Activated CD4-positive, alpha-beta T cell treated with anti-CD3 and anti-CD28 coated beads, Interleukin-2, Interleukin-4, amounts not matched to agents 100 ng/mL and 50 ng/mL, durations not matched to agents 16 hours and 8 hours (primary cell): ENCODE measurements at places on chromosomes 7 and 10.

GRCh38 chr7:94426980-94427875 lies 32.5 kb downstream of the COL1A2 start:
- no peak for DNase-seq

DNA sequence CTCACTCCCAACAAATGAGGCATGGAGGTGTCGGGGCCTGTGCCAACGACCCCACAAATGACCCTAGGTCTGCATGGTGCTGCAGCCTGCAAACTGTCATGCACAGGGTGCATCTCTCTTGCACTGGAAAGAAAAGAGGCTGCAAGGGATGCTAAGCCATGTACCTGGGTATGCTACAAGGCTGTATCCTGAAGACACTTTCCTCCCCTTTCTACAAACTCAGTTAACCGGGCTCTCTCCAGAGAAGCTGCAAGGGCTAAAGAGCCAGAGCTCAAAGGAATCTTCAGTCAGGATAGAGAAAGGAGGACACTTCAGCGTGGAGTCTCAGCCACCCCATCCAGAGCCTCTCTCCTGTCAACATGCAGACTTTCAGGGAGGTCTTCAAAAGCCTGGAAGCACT lies 449.0 kb downstream of the GRID1 start:
- no peak for DNase-seq

GRCh38 chr10:104340111-104340526 lies 1.9 kb upstream of the ITPRIP start:
- DNase-seq: no peak

GRCh38 chr7:36117203-36117840 lies 35.7 kb upstream of the EEPD1 start:
- no peak for DNase-seq

DNA sequence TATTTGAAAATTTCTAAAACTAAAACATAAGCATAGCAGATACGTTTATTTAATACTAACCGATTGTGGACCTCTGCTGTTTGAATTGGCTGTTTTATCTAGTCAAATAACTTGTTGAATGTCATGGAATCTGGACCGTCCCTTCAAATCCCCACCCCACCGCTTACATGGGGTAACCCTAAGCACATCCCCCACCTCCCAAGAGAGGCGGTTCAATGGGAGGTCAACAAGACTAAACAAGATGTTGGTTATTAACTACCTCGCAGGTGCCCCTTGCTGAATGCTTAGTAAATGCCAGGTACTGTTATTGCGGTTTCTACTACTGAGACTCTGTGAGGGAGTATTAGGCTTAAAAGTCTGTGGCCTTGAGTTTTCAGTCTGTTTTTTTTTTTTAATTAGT lies 70.9 kb downstream of the DAGLB start:
- DNase-seq: no peak

GRCh38 chr10:98446661-98447221 lies at the start of gene HPS1:
Gene HPS1 (minus strand): TSS chr10:98446935. CDS start chr10:98443240, 3,695 bp downstream.
- peak; percentile 85 for DNase-seq

- no peak for DNase-seq
These were observed 65.7 kb upstream of the KMT2C start for GRCh38 chr7:152501506-152501905.

DNA sequence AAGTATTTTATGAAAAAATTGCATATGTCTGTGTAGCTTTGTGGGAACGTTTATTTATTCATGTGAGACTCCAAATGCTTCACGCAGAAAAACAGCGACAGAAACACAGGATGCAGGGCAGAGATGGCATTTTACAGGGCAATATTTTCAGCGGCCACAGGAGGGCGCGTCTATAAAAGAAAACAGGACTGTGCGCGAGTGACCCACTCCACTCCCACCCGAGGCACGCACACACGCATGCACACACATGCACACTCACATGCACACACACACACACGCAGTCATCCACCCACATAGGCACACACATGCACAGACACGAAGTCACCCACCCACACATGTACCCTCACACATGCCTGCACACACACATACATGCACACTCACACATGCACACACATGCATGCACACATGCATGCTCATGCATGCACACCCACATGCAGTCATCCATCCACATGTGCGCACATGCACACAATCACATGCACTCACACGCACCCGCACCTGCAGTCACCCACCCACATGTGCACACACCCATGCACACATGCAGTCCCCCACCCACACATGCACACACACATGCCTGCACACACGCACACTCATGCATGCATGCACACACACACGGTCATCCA lies 96.3 kb downstream of the DNAJB6 start:
- peak; percentile 58 for DNase-seq

DNA sequence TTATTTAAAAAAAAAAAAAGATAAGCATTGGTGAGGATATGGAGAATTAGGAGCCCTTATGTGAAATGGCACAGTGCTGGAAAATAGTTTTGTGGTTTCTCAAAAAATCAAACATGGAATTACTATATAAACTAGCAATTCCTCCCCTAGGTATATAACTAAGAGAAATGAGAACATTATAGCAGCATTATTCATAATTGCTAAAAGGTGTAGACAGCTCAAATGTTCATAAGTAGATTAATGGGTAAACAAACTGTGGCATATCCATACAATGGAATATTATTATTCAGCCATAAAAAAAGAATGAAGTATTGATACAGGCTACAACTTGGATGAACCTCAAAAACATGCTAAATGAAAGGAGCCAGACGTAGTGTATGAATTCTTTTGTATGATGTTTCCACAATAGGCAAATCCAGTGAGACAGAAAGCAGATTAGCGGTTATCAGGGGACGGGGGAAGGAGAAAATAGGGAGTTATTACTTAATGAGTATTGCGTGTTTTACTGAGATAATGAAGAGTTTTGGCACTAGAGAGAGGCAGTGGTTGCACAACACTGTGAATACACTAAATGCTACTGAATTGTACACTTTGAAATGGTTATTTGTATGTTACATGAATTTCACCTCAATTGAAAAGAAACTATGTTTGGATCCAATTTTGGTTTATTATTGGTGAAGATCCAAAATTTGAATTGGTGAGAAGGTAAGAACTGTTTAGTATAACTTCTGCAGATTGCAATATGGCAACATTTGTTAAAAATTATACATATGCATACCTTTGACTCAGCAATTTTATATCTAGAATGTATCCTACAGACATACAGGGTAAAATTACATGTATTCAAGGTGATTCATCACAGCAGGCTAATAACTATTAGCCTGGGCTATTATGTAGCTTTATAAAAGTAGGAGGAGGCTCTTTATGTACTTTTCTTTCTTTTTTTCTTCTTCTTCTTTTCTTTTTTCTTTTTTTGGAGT lies 69.7 kb downstream of the VCL start:
- no peak for DNase-seq

DNA sequence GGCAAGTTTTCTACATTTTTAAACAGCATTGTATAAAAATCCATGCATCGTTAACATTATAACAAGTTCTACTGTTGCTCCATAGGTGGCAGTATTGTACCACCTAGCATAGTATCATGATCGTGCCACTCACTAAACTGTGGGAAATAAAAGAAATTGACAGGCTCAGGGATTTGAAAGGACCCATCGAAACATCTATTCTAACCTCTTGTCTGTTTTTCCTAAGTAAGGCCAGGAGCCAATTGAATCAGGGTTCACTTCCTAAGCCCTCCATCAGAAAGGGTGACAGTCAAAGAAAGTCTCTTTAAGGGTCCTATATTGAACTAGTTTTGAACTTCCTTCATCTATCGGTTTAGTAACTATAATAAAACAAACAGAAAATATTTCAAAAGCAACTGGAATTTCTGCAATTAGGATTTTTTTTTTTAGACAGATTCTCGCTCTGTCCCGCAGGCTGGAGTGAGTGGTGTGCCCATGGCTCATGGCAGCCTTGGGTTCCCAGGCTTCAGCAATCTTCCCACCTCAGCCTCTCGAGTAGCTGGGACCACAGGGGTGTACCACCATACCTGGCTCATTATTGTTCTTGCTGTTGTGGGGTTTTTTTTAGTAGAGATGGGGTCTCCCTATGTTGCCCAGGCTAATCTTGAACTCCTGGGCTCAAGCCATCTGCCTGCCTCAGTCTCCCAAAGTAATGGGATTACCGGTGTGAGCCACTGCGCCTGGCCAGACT lies 9.4 kb downstream of the HACD1 start:
- DNase-seq: peak; percentile 66

- no peak for DNase-seq
These were observed 26.5 kb downstream of the PDE1C start for GRCh38 chr7:32043688-32044087.

- no peak for DNase-seq
These were observed 69.8 kb downstream of the ADD3 start for GRCh38 chr10:110077436-110078130.

GRCh38 chr7:93414574-93414973 lies 159.9 kb downstream of the CALCR start:
- no peak for DNase-seq

DNA sequence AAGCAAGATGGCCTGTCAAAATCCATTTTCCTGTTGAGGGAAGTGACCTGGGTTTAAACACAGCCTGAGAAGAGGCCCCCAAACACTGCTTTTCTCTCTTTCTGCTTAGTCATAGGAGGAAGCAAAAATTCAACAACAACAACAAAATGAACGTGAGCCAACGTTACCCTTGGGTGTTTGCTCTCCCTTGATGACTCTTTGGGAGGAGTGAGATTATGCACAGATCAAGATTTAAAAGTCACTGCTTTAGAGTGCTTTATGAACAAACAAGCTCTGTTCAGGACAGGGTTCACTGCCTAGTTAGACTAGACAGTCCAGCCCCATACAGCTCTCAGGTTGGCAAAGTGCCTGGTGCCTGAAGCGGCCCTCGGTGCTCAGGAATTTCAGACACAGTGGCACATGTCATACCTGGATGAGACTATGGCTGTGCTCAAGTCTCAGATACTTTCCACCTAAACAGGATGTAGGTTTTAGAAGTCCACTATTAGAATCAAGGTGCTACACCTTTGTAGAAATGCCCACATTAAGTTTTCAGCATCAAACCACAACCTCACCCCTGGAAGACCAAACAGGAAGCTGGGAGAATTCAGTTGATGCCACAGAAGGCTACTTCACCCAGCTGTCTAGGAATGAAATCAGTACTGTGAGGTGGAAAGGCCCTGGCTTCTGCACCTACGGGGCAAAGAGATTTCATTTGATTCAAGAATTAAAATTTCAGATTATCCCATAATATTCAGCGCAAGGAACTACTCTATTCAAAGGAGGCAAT lies 38.7 kb downstream of the DENND11 start:
- no peak for DNase-seq

DNA sequence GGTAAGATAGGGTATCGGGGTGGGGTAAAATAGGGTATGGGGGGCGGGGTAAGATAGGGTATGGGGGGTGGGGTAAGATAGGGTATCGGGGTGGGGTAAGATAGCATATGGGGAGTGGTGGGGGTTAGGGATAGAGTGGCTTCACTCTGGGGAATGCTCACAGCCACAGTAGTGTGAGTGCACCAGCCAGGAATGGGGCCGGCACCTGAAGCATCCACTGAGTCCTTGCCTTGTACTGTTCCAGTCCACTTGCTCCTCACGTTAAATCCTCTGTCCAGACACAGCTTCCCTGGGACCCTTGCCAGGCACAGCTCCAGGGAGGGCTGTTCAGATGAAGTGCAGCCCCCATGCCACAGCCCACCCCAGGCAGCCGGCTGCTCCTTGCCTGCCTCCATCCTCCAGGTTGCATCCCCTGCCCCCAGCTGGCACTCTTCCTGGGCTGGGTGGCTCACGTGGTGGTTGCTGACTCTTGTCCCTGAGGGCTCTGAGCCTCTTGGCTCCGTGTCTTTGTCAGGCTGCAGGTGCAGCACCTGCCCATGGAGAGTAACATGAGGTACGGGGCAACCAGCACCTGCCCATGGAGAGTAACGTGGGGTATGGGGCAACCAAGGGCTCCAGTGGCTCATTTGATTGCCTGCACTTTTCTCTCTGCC lies 268.4 kb downstream of the TCERG1L start:
- no peak for DNase-seq

GRCh38 chr7:98826811-98827231 lies 43.0 kb downstream of the TMEM130 start:
- DNase-seq: no peak

- DNase-seq: no peak
These were observed 5.0 kb downstream of the TRUB1 start for GRCh38 chr10:114943000-114943399.
